Stimulated activated CD4-positive, alpha-beta T cell treated with anti-CD3 and anti-CD28 coated beads, Interleukin-2, amount 100 ng/mL, for 48 hours (primary cell): ENCODE measurements at places on chromosomes 13 and 19.

DNA sequence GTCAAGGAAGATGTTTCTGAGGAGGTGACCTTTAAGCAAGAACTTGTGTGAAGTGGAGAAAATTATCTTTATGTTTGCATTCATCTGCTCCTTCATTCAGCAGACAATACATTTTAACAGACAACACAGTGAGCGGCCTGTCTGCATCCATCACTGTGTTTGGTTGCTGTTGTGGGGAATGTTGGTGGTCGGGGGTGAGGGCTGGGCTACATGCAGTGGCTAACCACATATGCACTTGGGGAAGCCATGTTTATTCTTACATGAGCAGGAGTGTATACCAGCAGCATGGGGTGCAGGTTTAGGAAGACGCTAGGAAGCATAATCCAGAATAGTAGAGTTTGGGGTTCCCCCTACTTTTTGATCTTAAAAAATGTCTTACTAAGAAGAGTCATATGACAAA, 66.4 kb downstream of the DHRS12 start:
- no peak for DNase-seq

DNA sequence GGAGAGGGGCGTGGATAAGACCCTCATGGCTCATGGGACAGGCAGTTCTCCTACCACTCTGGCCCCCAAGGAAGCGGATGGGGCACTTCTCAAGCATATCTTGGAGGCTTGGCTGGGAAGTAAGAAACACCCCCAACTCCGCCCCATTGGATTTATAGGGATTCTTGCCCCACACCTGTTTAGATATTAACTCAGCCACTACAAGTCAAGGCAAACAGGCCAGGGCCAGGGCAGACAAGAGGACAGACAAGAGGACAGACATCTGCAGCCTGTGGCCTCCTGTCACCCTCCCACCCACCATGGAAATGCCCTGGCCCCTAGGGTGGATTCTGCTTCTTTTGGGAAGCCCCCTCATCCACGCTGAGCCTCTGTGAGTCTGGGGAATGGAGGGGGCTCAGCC, 24.1 kb downstream of the RDH8 start:
- no peak for DNase-seq

- no peak for DNase-seq
Observed at GRCh38 chr19:18733196-18733647, 49.7 kb downstream of the CRTC1 start.

DNA sequence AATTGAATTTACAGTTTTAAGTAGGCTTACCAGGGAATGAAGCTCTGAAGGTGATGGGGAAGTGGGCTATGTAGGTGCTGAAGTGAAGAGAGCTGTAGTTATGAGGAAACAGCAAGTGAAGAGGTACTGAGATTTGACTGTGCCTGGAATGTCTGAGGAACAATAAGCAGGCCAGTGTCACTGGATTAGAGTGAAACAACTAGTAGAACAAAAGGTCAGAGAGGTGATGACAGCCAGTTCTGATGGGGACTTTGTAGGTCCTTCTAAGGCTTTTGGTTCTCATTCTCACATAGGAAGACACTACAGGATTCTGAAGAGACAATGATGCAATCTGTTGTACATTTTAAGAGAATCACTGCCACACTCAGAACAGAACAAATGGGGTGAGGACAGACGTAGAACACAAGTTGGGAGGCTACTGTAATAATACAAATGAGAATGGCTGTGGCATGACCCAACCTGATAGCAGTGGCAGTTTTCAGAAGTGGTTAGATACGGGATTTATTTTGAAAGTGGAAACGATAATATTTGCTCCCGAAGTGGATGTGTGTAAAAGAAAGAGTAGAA, 130.8 kb downstream of the MYCBP2 start:
- DNase-seq: no peak

- no peak for DNase-seq
Observed at GRCh38 chr13:101967781-101968180, 434.1 kb downstream of the FGF14 start.

DNA sequence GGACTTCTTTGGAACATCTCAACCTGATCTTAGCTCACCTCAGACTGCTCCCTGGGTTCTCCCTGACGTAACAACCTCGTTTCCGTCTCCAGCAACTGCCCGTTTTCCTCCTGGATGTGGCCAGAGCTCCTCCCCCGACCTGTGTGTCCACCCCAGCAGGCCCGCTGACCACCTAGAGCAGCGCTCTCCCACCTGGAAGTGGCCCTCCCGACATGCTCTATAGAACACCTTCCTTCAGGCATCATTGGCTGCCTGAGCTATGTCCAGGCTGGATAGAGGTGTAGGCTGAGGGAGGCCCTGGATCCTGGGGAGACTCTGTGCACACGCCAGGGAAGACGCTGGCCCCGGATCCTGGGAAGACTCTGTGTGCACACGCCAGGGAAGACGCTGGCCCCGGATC, 81.3 kb downstream of the TEX29 start:
- DNase-seq: no peak

GRCh38 chr13:94825507-94825906, 113.2 kb upstream of the SOX21 start:
- DNase-seq: no peak
